ENCODE measurements at places on chromosomes 7 and 10.

- DNase-seq, result peak; percentile 68
Observed at GRCh38 chr10:122462533-122463465, 1.4 kb downstream of the HTRA1 start.

- no peak for DNase-seq
Observed at GRCh38 chr7:15885678-15886077, 199.2 kb upstream of the MEOX2 start.

- no peak for DNase-seq
Observed at GRCh38 chr7:148719753-148720152, 21.1 kb downstream of the CUL1 start.

DNA sequence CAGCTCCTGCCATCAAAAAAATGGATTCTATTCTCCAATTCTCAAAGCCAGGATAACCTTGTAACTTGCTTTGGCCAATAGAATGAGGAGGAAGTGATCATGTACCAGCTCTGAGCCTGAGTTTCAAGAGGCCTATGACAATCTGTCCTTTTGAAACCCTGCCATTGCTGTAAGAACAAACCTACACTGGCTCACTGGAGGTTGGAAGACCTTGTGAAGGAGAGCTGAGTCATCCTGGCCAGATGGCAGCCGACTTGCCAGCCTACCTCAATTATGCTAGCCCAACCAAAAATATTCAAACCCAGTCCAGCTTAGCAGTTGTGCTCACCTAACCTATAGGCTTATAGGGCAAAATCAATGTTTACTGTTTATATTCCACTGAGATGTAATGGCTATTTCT lies 93.0 kb downstream of the HGF start:
- no peak for DNase-seq

DNA sequence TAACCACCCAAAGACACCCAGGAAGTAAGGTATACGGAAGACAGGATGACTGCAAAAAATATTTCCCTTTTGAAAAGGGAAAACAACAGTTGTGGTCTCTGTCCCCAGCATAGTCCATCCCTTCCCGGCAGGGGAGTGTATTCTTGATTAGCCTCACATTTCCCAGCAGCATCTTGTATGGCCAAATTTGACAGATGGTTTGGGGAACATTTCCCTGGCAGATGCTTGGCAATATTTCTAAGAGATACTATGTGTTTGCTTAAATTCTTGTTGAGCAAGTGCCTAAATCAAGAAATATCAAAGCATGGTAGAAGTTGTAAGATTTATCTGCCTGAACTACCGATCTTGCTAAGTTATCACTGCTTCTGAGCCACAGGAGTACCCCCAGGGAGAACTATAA lies 56.9 kb upstream of the TPK1 start:
- no peak for DNase-seq

DNA sequence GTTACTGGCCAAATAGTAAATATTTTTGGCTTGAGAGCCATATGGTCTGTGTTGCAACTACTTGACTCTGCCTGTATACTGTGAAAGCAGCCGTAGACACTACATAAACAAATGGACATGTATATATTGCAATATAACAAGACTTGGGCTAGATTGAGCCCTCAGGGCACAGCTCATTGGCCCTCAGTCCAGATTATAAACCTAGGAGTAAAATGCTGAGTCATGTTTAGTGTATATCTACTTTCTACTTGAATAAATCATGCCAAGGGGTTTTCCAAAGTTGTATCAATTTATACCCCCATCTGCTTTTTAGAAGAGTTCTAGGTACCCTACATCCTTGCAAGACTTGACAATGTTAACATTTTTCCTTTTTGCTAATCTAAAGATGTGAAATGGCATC lies 27.4 kb upstream of the POU6F2 start:
- no peak for DNase-seq

DNA sequence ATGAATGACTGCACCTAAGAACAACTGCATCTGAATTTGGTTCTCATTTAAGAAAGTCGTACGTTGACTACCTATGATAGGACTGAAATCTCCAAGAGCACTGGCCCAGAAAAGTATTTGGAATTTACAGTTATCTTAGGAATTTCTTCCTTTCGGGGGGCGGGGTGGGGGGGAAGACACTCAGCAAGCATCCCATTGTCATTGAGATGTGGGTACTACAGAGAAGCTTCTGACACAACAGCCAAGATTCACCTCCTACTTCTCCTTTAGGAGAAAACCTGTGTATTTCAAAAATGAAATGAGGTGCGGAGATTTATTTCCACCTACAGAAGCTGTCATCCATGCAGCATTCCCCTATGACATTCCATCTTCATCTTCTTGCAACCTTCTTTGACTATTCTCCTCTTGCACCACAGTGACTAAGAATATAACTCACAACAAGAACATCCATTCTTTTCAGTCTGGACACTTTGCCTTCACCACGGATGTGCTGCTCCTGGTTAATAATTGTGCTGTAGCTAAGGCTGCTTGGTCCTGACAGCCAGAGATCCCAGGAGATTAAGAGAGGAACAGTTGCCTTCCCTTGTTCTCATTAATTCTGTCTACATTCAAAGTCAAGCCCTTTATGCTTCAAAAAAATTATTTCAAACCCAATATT lies 98.4 kb upstream of the FRMD4A start:
- no peak for DNase-seq

- DNase-seq, result no peak
Observed at GRCh38 chr10:14276210-14276609, 54.5 kb downstream of the FRMD4A start.

- DNase-seq, result no peak
Observed at GRCh38 chr10:130434446-130435385, 298.5 kb downstream of the GLRX3 start.

DNA sequence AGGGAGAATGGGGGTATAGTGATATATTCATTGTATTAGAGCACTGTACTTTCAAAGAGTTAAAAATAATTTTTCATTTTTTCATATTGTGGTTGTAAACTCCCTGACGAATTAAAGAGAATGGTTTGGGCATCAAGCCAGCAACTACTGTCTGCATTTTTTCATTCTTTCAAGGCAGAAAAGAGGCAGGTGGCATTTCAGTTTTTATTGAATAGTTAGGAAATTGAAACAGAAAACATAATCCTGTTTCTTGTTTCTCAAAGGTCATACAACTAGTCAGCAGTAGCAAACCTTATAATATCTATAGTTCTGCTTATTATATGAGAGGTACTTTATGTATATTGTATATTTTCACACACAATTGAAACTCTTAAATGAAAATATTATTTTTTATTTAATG lies 303.9 kb upstream of the KCND2 start:
- DNase-seq, result no peak

DNA sequence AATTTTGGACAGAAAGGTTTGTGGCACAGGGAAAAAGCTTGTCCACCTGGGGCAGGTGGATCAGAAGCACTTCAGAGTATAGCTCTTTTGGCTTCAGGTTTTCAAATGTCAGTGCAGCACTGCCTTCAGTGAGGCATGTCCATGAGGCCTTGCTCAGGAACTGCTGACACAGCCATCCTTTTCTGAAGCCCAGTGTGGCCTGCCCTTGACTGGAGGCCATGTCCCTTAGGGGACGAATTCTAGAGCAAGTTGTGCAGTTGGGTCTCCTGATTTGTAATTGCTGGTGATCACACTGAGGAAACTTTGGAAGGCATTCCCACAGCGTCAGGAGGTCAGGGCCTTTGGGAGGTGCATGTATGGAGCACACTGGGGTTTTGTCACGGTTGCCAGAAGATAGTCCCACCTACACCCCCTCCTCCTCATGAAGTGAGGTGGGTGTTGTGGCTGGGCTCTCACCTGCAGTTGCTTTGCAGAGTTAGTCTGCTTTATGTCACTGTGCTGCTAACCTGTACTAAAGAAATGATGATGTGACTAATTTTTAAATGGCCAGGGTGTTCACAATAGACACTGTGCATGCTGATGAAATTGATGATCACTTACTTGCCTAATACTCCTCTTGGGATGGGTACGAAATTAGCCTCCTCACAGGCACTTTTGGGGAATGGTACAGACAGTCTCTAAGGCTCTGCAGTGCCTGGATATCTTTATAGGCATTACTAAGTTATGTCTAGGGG lies 41.7 kb downstream of the OGDH start:
- no peak for DNase-seq

GRCh38 chr10:17989908-17990767 lies 38.4 kb downstream of the SLC39A12 start:
- DNase-seq, result no peak

GRCh38 chr7:7795630-7796121 lies 77.3 kb upstream of the RPA3 start:
- DNase-seq, result no peak

DNA sequence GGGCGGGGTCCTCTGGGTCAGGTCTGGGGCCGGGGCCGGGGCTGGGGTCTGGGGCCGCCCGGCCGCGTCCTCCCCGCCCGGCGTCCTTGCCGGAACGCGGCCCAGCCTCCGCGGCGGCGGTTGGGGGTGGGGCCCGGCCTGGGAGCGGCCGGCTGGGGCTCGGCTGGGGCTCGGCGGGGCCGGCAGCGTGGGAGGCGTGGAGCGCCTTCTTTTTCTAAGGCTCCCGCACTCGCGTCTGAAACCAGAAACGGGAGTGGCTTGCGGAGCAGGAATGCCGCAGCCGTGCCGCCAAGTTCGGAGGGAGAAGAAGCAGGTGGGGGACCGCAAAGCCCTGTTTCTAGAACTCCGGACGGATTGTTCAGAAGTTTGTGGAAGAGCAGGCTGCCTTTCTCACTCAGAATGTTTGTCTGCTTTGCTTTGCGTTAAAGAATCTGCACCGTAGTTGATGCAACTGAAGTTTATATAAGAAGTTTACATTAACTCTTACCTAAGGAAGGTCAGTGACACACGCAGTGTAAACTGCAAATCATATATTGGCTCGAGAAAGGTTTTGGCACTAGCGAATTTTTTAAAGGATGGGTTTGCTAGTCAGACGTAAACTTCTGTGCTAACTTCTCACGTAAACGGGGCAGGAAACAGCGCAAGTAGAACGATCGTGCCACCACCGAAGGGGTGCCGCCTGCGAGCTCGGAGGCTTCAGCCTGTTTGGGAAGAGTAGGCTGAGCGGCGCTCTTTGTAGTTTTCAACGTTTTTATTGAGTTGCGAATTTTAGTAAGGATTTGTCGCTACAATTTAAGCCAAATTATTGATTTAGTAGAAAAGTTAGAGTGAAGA lies 729 bp downstream of the DNAJB6 start:
- peak; percentile 75 for DNase-seq

DNA sequence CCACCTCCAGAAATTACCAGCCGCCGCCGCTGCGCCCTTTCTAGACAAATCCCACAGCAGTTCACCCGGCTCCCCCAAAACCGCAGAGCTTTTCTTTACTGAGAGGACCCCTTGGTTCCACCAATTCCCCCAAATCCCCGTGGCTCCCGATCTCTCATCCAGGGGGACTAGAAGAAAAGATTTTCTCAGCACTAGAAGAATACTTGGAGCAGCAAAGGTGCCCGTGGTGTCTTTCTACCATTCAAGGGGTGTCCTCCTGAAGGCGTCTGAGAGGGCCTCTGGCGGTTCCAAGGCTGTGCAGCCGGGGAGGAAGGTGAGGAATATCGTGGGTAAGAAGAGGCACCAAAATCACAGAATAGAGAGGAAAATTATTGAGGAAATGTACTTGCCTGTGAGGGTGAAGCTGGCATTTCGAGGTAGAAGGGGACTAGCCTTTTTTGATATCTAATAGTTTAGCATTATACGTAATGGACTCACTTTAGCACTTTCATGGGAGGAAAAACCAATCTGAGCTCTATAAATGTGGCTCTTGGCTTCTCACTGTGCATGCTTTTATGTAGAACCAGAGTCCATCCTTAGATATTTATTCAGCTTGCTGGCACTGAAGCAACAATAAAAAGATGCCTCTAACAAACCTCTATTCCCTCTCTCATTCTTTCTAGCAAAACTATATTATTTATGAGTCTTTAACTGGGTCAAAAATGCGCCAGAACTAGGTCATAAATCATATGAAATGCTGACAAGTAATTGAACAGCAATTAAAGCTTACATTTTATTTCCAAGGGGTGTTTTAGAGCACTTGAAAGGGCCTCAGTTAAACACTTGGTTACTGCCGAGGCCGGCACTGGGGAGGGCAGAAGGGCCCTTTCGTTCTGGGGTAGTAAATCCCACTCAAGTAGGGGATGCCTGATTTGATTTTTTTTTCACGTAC lies 13.8 kb upstream of the HOXA2 start:
- DNase-seq, result peak; percentile 77

DNA sequence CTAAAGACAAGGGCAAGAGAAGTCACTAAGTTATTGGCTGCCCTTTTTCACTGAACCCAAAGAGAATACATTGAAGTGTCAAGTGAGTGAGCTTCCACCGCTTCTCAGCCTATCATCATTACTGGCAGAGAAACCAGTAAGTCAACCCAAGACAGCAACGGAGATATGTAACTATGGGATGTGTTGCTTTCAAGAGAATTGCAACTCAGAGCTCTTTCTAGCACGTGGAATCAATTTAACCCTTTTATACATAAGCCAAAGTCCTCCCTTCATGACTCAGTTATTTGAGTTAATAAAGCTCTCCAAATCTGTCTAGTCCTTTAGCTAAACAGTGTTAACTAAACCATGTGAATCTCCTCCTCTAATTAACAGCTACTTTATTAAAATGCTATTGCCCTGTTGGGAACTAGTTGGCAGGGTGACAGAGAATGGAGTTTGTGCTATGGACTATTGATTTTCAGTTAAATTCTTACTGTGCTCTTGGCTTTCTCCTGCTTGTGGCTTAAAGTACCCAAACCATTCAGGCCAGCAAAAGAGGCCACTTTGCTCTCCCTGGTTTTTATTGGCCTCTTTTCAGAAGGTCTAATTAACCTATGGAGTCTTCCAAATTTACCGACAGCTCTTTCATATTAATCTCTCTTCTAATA lies 287.7 kb downstream of the NRG3 start:
- DNase-seq, result no peak

- DNase-seq, result no peak
Observed at GRCh38 chr10:120506674-120507073, 49.6 kb downstream of the PLPP4 start.

- DNase-seq, result no peak
Observed at GRCh38 chr10:73816917-73817729, 5.7 kb upstream of the NDST2 start.

DNA sequence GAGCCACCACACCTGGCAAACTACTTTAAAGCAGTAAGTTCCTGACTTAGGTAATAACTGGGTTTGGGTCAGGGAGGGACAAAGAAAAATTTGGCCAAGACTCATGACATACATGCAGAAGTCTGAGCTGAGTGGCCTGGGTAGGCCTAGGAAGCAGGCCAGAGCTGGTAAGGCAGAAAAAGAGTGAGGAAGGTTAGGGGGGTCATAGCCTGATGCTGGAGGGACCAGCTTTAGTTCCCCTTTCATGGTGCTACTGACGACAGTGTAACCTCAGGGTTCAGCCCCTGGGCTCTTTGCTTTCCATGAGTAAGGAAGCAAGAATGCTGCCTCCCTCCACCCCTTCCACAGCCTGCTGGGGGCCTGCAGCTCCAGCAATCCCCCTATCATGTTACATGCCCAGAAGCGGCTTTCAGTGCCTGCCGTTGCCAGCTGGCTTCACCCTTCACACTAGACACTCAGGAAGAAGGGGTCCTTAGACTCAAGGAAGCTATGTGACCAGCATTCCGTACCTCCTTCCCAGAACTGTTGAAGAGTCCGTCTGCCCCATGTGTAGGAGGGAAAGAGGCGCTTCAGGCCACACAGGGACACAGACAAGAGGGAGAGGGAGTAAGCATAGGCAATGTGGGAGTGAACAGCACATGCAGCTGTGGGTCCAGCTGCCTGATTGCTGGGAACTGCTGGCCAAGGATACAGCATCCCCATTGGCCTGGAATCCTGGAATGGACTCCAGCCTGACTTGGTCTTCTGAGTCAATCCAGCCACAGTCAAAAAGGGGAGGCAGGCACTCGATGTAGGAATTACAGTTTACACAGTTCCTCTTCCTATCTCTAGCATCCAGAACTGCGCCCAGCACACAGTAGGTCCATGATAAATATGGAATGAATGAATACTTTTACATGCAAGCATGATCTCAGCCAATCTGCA lies 4.1 kb upstream of the PLAU start:
- peak; percentile 78 for DNase-seq

GRCh38 chr10:123517426-123517825 lies 148.7 kb upstream of the GPR26 start:
- no peak for DNase-seq

Measured in right kidney (tissue), 9 donors.